ENCODE measurements at places on chromosomes 12 and 14.
A peak's percentile ranks its signal among the peaks of the same experiment; 100 is the strongest.

- no peak for DNase-seq
Measured at GRCh38 chr12:104150416-104150815, 12.4 kb upstream of the NFYB start.

GRCh38 chr14:74429991-74430390 is 4.0 kb upstream of the SYNDIG1L start:
- DNase-seq: no peak

- no peak for DNase-seq
Measured at GRCh38 chr14:96064866-96065265, 25.7 kb downstream of the C14orf132 start.

GRCh38 chr12:27013611-27014084 is 536 bp downstream of the TM7SF3 start:
- no peak for DNase-seq

GRCh38 chr12:119060847-119061796 is 79.8 kb downstream of the SRRM4 start:
- peak; percentile 10 for DNase-seq

- no peak for DNase-seq
Measured at GRCh38 chr14:63277591-63278183, 41.0 kb downstream of the GPHB5 start.

GRCh38 chr12:121722511-121722910 is 10.0 kb downstream of the TMEM120B start:
- no peak for DNase-seq

DNA sequence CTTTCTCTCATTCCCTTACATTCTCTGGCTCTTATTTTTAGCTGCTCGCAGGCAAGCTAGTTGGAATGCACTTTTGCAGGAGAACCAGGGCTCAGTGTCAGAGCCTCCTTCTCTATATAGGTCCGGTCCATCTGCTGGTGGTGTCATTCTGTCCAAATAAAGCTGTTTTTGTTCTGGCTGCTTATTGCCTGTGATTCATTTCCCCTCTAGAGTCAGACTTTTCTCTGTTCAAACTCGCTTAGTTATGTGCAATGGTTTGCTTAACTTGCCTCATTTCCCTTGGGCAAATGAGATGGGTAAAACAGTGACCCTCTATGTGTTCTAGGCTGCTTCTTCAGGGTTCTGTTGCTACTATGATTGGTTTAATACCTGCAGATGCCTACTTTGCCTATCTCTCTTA is 2.9 kb downstream of the SMARCD1 start:
- DNase-seq: no peak

DNA sequence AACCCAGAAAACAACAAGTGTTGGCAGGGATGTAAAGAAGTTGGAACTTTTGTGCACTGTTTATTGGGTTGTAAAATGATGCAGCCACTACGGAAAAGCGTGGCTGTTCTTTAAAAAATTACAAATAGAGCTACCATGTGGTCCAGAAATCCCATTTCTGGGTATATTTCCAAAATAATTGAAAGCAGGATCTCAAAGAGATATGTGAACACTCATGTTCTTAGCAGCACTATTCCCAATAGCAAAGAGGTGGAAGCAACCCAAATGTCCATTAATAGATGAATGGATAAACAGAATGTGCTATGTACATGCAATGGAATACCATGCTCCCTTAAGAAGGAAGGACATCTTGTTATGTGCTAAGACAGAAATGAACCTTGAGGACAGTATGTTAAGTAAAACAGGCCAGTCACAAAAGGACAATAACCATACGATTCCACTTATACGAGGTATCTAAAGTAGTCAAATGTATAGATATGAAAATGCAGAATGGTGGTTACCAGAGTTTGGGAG is 249.5 kb downstream of the PHLDA1 start:
- no peak for DNase-seq

- no peak for DNase-seq
Measured at GRCh38 chr14:33477797-33478196, 473.1 kb downstream of the EGLN3 start.

DNA sequence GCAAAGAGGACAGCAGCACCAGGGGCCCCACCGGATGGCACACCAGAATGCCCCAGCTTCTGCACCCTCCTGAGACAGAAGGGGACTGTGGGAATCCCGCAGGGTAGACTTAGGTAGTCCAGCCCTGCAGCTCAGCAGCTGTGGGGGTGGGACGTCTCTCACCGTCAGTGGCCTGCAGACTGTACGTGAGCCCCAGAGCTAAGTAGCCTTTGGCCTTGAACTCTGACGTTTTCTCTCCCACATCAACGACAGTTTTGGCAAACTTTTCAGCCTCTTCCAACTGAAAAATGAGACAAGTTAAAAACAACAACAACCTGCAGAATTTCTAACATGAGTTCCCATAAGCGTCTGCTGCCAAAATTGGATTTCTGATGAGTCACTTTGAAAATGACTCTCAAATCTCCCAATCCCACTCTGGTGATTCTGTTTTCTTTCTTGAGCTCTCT is 161.4 kb downstream of the TTC7B start:
- DNase-seq: no peak

DNA sequence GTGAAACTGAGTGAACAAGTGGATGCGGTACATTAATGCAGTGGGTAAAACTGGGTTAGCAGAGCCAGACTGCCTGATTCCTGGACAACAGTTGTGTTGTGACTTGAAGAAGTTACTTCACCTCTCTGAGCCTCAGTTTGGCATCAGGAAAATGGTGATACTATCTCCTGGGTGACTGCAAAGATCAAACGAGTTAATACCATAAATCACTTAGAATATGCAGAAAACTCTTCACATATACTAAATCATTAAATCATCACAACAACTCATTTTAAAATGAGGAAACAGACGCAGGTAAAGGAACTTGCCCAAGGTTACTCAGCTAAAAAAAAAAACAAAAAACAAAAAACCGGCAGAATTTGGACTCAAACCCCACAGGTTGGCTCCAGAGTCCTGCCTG is 811 bp downstream of the MTERF2 start:
- no peak for DNase-seq

- no peak for DNase-seq
Measured at GRCh38 chr12:22684140-22685118, 59.5 kb downstream of the ETNK1 start.

GRCh38 chr14:68854421-68854820 is 61.6 kb upstream of the ZFP36L1 start:
- no peak for DNase-seq

Measured in occipital lobe (tissue), 3 donors.